Right atrium auricular region (tissue), 2 donors: ENCODE measurements at places on chromosomes 1 and 21.

GRCh38 chr1:230073371-230074035, 6.5 kb downstream of the GALNT2 start:
- DNase-seq = no peak

DNA sequence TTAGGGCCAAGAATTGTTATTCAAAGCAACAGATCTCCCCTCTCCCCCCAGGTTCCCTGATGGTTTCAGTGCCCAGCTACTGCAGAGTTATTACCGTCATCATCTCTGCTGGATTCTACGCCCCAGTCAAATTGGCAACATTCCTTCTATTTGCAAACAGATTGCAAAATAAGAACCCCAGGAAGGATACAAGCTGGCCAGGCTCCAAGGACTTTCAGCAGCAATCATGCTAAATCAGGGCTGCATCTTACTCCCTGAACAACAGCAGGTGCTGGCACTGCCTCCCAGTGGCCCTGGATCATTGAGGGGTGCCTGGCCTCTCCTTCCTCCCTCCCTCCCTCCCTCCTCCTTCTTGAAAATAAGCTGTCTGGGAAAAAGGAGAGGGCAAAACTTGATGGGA, 521.6 kb upstream of the BEND5 start:
- no peak for DNase-seq

DNA sequence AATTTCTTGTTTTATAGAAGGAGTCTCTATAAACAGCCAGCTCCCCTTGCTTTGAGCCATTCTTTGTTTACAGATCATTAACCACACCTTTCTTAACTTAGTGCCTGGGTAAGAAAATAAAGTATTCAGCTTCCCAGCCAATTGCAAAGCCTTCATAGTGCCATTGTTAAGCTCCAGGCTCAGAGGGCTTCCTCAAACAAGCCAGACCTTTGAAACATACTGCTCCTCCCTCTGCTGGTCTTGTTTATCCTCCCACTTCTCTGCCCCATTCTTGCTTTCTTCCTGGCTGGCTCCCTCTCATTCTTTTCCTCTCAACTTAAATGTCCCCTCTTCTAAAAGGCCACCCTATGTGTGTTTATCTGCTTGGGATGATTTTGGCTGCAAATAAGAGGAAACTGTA, 319.4 kb upstream of the ST6GALNAC5 start:
- DNase-seq = no peak

- DNase-seq = no peak
These were observed 21.3 kb upstream of the MNDA start for GRCh38 chr1:158809862-158810261.

DNA sequence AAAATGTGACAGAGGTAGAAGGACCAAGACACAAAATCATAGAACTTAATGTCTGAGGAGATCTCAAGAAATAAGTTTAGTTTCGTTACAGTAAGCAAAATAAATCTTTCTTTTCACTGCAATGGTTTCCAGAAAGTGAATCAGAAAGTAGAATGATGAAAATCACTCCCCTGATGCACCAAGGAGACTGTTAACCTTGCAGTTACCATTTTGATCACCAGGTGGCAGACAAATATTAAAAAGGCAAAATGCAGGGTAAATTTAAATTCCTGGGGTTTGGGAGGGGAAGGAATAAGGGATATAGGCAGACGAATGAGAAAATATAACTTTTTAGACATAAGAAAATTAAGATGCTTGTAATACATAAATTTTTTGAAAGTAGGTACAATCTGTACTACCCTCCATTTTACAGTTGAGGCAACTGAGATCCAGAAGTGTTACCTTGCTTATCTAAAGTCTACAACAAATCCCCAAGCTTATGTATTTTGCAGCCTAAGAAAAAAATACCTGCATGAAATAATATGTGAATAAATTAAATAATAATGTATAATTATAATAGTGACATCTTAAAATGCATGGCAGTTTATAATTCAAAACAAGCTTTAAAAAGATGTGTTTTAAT, 253.2 kb downstream of the CRB1 start:
- no peak for DNase-seq

DNA sequence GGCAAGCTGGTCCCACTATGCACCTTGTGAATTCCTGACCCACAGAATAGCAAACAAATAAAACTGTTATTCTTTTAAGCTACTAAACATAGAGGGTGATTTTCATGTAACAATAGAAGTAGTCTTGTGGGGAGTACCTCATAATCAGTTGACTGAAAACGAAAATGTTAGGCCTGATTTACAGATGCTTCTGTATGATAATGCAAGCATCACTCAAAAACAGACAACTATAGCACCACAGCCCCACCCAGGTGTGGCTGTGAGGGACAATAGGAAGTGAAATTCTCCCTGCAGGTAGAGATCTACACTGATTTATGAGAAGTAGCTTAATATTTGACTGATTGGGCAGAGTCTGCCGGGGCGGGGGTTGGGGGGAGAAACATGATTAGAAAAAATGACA, 26.5 kb upstream of the KRTAP19-8 start:
- DNase-seq = no peak
